CD4-positive, alpha-beta T cell treated with Interleukin-17A for 1 hour (primary cell): ENCODE measurements at places on chromosomes 12 and 14.
A peak's percentile ranks its signal among the peaks of the same experiment; 100 is the strongest.

DNA sequence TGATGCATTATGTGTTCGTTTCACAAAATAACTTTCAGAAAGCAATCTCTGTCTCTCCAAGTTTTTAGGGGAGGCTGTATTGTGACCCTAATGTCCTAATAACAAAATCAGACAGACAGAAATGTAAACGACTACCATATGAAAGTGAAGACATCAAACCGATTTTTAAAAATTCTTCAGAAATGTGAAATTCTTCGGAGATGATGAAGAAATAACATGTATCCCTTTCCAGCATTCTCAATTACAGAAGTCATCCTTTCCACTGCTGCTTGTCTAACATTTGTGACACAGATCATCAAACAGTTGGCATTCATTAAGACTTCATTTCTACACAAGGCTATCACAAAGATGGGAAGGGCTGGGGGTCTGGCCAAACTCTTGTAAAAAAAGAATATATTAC is 41.0 kb downstream of the DMAC2L start:
- no peak for DNase-seq

- no peak for DNase-seq
Observed at GRCh38 chr12:60415351-60415750, 819.5 kb downstream of the SLC16A7 start.

DNA sequence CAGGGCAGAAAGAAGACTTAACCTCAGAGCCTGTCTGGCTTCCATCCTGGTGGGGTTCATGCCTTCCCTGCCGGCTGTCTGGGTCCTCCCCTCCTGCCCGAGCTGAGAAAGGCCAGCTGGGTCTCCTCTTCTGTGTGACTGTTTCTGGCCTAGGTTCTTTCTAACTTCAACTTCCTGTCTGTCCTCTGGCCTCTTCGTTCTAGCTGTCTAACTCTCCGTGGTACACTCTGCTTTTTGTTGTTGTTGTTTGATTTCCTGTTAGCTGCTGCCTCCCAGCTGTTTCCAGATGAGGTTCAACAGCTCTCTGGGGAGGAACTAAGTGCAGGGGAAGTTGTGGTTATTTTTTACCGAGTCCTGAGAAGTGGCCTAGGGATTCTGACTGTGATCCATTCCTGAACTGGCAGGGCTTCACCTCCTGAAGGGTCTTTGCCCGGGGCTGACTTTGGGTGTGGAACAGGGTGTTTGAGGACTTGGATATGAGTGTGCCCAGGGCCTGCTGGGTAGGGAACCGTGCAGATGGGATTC is 3.2 kb downstream of the MLXIP start:
- DNase-seq: peak; percentile 69

- no peak for DNase-seq
Observed at GRCh38 chr12:72219937-72220336, 52.2 kb upstream of the TRHDE start.

DNA sequence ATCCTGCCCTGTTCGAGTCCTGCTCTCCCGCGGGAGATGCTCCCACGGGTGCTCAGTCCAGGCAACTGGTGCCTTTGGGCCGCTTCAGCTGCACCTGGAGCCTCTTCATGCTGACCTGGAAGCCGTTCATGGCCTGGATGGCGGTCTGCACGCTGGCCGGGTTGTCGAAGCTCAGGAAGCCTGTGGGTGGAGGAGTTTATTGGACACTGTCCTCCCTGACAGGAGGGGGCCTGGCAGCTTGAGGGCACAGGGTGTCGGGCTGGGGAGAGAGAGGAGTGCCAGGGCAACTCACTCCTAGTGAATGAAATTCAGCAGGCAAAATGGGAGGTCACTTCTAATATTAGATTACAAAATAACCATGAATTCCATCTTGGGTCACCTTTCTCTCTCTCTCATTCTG is 9.3 kb upstream of the NFYB start:
- DNase-seq: no peak

- peak; percentile 14 for DNase-seq
Observed at GRCh38 chr12:51390891-51391282, 319 bp downstream of the GALNT6 start.

GRCh38 chr12:99282086-99282485 is 365.5 kb upstream of the GARIN6 start:
- no peak for DNase-seq

- no peak for DNase-seq
Observed at GRCh38 chr14:93285044-93285443, 47.8 kb downstream of the BTBD7 start.

- no peak for DNase-seq
Observed at GRCh38 chr12:1620092-1620491, 8.9 kb upstream of the WNT5B start.

GRCh38 chr12:49671031-49671765 is 36.0 kb downstream of the FMNL3 start:
- DNase-seq: peak; percentile 85
